ENCODE measurements at places on chromosomes 7 and 10. TPM values are rescaled to one million over a fixed set of nuclear protein-coding genes. Genes with fewer than 3 reads are reported as not detected.
A peak's percentile ranks its signal among the peaks of the same experiment; 100 is the strongest.

- no peak for DNase-seq
Measured at GRCh38 chr10:119139464-119140067, 25.9 kb downstream of the SFXN4 start.

- DNase-seq: peak; percentile 48
Measured at GRCh38 chr7:38211940-38212339, 33.9 kb downstream of the STARD3NL start.

GRCh38 chr10:4647109-4647785 is 178.8 kb upstream of the AKR1E2 start:
- peak; percentile 53 for DNase-seq

DNA sequence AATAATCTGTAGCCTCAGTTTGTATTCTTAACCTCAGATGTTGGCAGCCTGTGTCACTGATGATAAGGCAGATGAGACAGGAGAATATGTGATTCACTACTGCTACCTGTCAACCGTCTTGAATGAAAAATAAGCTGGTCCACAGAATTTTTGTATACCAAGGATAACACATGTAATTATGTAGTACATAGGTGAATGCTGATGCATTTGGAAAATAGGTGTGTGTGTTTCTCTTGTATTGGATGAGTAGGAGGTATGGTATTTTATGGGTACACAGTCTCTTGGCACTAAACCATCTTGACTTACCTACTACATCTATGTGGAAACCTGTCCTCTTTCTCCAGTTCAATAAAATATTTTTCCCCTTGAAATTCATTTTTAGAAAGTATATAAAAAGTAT is 20.7 kb upstream of the ZRANB1 start:
- DNase-seq: no peak

TRIM73 gene
- total RNA-seq: 6.1 TPM

DGKI gene
- total RNA-seq: 6.3 TPM

AKR1E2 gene
- 1.4 TPM for total RNA-seq
